ENCODE measurements at places on chromosomes 2 and 18. TPM values are rescaled to one million over a fixed set of nuclear protein-coding genes. Genes with fewer than 3 reads are reported as not detected.

LONRF2 gene
- total RNA-seq, result 0.02 TPM

CREG2 gene
- 0.52 TPM for total RNA-seq

- no peak for DNase-seq
Observed at GRCh38 chr2:193240752-193241151, 1046.0 kb upstream of the TMEFF2 start.

KCNG2 gene
- total RNA-seq, result not detected

GRCh38 chr2:123045713-123046112 is 979.4 kb upstream of the CNTNAP5 start:
- no peak for DNase-seq

RAX gene
- total RNA-seq, result not detected

DNA sequence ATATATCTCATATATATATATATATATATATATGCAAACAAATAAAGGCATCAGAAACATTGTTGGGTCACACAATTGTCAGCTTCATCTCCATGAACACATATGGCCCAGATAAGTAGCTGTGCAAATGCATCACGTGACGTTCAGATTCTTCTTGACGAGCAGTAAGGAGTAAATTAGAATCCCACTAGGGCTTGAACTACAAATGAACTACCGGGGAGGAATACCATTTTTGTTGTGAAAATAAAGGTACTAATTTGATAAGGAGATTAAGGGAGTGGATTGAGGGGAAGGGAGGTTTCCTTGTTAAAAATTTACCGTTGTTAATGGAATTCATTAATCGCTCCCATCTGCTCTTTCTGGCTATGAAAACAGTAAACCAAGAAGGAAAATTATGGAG is 186.5 kb upstream of the COPS8 start:
- DNase-seq, result no peak

GCG gene
- total RNA-seq, result not detected

ZNF892 gene
- total RNA-seq, result 3.6 TPM

DNA sequence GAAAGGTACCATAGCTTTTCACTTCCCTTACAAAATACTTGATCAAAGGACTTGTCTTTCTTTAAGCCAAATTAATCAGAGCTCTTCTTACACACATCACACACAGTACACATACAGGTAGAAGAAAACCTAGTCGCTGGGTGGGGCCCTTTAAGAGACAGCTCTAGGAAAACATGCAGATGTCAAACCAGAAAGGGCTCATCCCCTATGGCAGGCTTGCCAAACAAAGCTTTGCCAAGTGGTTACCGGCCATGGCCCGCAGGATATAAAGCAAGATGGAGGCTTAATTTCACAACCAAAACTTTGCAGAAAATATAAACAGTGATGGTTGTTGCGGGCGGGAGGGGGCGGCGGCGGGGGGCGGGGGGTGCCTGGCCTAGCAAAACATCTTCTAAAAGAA is 2156.0 kb upstream of the PIK3C3 start:
- no peak for DNase-seq

IL36A gene
- not detected for total RNA-seq

IFT172 gene
- total RNA-seq, result 9.3 TPM

ARHGEF33 gene
- total RNA-seq, result not detected

GRCh38 chr2:133400411-133400810 is 167.9 kb downstream of the NCKAP5 start:
- DNase-seq, result no peak

DNA sequence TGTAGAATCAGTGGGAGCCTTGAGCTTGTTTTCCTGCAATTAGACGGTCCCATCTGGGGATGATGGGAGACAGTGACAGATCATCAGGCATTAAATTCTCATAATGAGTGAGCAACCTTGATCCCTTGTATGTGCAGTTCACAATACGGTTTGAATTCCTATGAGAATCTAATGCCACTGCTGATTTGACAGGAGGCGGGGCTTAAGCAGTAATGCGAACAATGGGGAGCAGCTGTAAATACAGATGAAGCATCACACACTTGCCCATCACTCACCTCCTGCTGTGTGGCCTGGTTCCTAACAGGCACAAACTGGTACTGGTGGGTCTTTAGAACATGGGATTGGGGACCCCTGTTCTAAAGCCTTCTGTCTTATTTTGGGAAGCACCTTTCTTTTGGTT is 17.9 kb upstream of the NYAP2 start:
- DNase-seq, result no peak

Measured in activated CD4-positive, alpha-beta T cell treated with anti-CD3 and anti-CD28 coated beads, Interleukin-2, amount 10 ng/mL, durations not matched to agents 7 days and 5 days (primary cell).